T-helper 17 cell (primary cell): ENCODE measurements at places on chromosomes 6 and 20.

DNA sequence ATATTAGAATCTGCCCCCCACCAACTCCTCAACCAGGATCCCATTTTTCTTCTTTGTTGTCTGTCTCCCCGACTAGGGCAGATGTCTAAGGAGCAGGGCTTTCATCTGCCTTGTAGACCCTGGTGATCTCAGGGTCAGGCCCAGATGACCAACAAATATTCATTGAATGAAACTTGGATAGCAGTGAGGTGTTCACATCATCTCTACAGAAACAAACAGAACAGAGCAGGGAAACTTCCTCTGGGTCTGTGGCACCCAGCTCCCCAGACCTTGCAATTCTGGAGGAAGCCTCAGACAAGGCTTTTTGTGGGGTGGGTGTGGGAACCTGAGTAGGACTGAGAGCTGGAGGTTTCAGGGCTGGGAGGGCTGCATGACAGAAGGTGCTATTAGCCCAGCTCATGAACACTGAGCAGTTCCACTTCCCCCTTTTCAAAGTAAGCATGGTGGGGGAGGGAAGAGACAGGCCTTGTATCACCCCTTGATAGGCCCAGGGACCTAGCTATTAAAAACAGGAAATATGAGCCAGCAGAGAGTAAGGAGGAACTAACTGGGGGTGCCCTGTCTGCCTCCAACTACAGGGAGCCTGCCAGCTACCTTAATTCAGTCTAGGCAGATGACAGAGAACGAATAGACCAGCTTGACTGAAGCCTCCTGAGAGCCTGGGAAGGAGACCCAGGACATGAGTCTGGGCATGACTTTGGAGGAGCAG, 37.3 kb upstream of the TOP1 start:
- DNase-seq: no peak

GRCh38 chr20:46330072-46330763, 21.9 kb upstream of the CDH22 start:
- no peak for DNase-seq

- no peak for DNase-seq
These were observed 482.3 kb upstream of the MANEA start for GRCh38 chr6:95094751-95095663.

DNA sequence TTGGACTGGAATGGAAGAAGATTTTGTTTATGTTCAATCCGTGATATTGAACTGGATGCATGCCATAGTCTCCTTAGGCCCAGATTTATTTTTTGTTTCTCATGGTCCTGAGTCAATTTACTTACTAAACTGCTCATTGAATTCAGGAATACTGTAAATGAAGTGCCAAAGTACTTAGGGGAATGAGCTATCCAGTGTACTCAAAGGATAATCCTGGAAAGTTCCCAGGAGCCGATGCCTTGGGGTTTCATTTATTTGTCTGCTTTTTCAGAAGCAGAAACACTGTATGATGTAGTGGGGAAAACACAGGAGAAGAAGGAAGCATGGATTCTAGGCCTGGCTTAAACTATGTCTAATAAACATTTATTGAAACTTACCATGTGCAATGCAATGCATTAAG, 56.1 kb upstream of the THEMIS start:
- no peak for DNase-seq

DNA sequence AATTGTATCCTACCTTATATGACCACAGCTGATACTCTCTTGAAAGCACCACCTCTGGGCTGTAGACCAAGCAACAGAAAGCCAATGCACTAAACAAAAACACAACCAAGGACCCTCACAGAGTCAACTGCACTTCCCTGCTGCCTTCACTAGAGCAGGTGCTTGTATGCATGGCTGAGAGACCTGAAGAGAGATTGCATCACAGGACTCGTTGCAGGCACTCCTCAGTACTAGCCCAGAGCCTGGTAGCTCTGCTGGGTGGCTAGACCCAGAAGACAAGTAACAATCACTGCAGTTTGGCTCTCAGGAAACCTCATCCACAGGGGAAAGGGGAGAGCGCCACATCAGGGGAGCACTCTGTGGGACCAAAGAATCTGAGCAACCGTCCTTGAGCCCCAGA, 521.6 kb upstream of the IMPG1 start:
- no peak for DNase-seq

GRCh38 chr20:19008497-19008896, 194.9 kb downstream of the SCP2D1 start:
- no peak for DNase-seq

GRCh38 chr6:17448165-17448564, 54.8 kb downstream of the CAP2 start:
- DNase-seq: no peak

GRCh38 chr20:25247000-25247517, 826 bp upstream of the PYGB start:
- no peak for DNase-seq

DNA sequence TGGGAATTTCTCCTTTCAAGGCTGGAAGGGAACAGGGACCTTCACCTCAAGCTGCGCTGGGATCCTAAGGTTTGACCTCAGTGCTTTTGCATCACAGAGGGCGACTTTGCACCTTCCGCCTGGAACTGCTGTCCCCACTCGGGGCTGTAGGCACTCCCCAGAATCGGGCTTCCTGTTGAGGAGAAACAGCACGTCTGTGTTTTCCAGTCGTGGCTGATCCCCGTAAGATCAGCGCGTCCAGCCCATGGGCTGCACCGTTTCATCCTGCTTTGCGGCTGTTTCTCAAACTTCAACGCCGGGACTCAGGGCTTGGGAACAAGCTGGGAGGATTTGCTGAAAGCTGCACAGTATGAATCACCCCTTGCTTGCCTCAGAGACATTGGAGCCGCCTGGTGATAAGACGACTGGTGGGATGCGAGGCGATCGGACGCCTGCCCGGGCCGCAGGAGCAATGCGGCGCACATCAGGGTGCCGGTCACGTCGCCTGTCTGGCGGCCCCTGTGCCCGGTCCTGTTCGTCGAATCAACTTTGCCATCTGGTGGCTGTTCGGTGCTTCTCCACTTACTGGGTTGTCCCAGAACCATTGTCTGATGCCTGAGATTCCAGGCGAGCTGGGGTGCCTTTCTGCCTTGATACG, 53.6 kb upstream of the FRMD1 start:
- DNase-seq: no peak

DNA sequence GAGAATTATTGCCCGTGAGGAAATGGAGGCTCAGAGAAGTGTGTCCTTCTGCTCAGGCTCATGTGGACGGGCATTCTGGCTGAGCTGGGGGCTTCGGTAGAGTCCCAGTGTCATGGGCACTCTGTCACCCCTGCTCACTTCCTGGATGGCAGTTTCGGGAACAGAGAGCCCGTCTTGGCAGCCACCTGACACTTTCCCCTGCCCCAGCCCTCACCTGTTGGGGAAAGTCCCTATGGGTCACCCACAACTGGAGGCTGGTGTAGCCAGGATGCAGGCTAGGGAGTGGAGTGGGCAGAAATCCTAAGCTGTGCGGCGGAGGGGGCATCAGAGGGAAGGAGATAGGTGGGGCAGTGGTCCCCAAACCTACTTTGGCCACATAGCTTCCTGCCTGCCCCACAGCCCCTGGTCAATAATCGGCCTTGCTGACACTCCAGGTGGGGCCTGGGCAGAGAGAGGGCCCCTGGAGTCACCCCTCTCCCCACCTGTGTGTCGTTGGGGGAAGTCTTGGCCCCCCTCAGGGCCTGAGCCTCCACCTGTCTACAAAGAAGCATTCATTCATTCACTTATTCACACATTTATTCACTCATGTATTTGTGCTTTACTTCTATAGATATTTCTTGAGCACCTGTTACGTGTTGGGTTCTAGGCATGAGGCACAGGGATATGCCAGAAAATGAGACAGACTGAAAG, 40.5 kb downstream of the SNAI1 start:
- no peak for DNase-seq

GRCh38 chr6:33415831-33416230, 2.1 kb downstream of the CUTA start:
- no peak for DNase-seq

DNA sequence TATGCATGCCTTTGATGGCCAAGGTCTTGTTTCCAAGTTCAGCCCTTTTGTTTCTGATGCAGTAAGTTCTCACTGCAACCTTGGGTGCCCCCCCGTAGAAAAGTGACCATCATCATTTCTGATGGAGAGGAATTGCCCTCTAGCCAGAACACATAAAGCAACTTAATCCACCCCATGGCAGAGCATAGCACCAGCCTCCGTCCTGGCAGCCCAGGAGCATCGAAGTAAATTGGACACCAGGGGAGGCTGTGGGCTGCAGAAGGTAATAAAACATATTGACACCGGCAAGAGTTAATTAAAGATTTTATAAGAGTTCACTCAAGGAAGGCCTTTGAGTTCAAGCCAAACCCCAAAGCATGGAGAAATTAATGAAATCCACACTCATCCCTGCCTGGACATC, 39.2 kb upstream of the CST7 start:
- no peak for DNase-seq

GRCh38 chr6:14083751-14084150, 33.8 kb upstream of the CD83 start:
- no peak for DNase-seq

- no peak for DNase-seq
These were observed 182.8 kb downstream of the EYS start for GRCh38 chr6:65524232-65524631.

GRCh38 chr20:56769921-56770600, 141.0 kb downstream of the TFAP2C start:
- no peak for DNase-seq

DNA sequence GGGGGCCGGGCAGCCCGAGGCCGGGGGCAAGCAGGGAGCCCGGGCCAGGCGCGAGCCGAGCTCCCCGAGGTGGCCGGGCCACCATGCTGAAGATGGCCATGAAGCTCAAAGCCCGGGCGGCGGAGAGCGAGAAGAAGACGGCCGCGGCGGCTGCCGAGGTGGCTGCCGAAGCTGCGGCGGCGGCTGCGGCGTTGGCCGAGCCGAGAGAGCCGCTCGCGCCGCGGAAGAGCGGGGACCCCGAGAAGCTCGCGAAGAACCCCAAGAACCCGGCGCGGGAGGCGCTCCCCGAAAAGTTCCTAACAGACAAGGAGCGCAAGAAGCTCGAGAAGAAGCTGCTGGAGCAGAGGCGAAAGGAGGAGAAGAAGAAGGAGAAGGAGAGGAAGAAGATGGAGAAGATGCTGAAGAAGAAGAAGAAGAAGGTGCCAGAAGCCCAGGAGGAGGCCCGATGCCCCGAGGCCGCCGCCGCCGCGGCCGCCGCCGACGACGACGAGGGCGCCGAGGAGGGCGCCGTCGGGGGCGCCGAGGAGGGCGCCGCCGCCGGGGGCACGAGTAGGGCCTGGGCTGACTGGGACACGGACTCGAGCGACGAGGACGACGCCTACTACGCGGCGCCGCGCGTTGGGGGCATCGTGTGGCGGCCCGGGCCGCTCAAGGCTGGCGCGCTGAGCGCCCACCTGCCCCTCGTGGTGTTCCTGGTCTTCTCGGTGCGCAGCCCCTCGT, 37.4 kb downstream of the GNAS start:
- DNase-seq: peak; percentile 12

DNA sequence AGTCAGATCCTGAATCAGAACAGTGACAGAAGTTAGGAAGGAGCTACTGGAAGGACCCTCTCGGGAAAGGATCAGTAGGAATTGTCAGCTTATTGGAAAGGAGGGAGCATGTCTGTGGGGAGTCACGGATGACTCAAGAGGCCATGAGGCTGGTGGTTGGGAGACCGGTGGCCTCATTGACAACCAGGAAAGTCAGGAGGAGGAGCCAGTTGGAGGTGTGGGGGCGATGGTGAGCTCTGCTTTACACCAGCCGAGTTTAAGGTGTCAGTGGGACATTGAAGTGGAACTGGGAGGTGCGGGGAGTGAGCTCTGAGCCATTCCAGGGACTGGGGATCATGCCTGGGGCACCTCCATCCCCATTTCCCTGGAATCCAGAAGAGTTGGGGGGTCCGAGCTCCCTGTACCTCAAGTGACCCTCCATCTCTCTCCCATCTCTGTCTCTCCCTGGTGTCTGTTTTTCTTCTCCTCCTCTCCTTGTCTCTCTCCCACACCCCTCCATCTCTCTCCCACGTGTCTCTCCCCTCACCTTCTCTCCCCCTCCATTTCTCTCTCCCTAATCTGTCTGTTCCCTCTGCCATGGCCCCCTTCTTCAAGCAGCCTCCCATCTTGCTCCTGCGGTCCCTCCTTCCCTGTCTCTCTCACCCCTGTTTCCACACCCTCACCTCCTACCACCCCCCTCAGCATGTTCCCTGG, 14.3 kb upstream of the ZBTB9 start:
- no peak for DNase-seq

- DNase-seq: peak; percentile 35
These were observed 514 bp downstream of the TCFL5 start for GRCh38 chr20:62860924-62861691.

GRCh38 chr6:117317261-117317660, 51.9 kb downstream of the VGLL2 start:
- DNase-seq: no peak

DNA sequence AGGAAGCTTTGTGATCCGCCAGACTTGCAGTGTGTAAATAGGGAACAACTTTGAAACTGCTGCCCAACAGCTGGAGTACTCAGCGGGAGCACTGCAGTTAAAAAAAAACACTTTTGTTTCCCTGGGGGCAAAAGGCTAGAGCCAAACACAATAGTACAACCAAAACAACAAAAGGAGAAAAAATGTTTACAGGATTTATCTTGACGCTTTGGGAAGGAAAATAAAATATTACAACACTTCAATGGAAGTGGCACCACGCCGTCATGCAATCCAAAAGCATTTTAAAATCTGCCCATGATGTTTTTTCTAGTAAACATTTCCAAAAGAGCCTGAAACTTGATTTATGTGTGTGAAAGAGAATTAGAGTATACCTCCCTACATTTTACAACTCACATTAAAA, 26.0 kb downstream of the PTPRK start:
- no peak for DNase-seq

- no peak for DNase-seq
These were observed 35.9 kb downstream of the MOXD1 start for GRCh38 chr6:132365281-132365907.

- no peak for DNase-seq
These were observed 60.6 kb upstream of the CCN6 start for GRCh38 chr6:111993342-111993741.
